Vagina (tissue), 2 donors: ENCODE measurements at places on chromosomes 6 and 20.

GRCh38 chr6:104969785-104970581, 13.1 kb downstream of the LIN28B start:
- DNase-seq = no peak

DNA sequence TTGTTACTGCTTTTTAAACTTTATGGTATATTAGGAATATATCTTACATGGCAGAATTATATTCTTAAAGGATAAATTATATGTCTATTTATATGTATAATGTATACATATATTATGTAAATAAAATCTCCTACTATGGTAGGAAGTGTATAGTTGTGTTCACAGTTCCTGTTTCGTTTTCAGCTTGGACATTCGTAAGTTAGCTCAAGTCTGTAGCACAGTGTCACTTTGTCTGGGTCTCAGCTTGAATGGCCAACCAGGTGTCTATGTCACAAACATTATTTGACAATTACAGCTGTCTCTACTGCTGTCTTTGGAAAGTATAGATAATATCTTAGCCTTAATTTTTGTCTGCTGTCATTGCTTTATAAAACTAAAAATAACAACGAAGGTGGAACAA, 303.9 kb downstream of the CDKAL1 start:
- no peak for DNase-seq

DNA sequence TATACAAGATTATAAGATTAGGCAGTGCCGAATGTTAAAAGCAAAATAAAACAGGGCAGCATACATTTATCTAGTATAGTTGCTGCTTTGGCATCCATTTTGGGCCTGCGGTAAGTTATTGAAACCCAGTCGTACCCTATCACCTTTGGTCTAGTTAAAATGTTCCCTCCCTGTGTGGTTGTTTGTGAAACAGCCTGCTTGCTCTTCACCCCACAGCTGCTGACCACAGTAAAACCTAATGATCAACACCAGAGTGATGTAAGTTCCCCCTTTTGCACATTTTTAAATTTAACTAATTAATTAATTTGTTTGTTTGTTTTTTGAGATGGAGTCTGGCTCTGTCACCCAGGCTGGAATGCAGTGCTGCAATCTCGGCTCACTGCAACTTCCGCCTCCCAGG, 50.3 kb upstream of the TXNDC5 start:
- no peak for DNase-seq

GRCh38 chr20:33853507-33853813, 42.3 kb downstream of the CHMP4B start:
- DNase-seq = no peak

DNA sequence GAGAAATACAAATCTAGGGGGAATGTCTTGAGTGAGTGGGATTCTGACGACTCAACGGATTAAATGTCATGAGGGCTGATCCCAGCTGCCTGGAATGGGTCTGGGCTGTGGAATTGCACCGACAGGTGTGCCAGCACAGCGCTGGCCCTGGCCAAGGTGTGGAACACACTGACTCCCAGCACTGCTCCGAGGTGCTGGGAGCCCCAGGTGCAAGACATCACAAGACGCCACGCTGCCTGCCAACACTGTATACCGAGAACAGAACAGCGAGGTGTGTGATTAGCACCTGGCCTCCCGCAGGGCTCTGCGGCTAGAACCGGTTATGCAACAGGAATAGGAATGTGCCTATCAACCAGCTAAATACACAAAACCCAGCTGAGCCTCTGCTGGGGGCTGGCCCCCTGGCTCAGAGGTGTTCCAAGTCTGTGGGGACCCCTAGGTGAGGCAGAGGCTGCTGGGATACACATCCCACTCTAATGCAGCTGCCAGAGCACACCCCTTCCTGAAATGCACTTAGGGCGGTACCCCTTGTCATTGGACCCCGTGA, 24.8 kb upstream of the APMAP start:
- no peak for DNase-seq

DNA sequence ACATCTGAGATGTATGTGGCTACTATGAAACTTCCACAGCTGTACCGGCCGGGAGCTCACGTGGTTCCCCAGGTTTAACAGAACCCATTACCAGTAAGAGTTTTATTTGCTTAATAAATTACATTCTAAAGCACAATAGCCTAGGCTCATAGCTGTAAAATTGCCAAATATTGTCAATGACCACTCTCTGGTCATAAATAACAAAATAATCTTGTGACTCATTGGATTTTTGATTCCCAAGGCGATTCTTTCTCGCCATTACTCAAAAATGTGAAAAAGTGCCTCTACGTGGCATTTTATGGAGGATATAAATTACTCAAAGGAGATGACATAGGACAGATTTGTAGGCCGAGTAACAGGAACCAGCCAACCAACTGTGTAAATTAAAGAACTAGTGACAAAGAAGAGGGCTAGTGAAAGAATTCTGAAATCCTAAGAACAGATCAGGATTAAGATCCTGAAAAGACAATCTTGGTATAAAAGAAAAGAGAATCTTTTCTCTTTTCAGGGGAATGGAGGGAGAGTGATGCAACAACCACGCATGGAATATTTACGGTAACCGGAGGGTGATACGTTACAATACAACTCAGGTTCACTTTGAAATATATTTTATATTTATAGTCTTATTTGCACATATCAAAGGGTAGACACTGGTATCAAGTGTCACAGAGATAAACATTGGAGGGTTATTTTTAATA, 199.7 kb downstream of the FOXC1 start:
- DNase-seq = no peak
